ENCODE measurements at places on chromosomes 4 and X. TPM values are rescaled to one million over a fixed set of nuclear protein-coding genes. Genes with fewer than 3 reads are reported as not detected.

Gene PAGE4
- polyA plus RNA-seq = 1.6 TPM

Gene LRAT
- 1.8 TPM for polyA plus RNA-seq

Gene GAGE12H
- not detected for polyA plus RNA-seq

Gene CNOT6L
- 32.7 TPM for polyA plus RNA-seq

Gene P2RY10
- polyA plus RNA-seq = not detected

Gene CNKSR2
- polyA plus RNA-seq = 1.4 TPM

Gene RXFP1
- not detected for polyA plus RNA-seq

Gene ANXA3
- 72.0 TPM for polyA plus RNA-seq

Gene KLF8
- 4.6 TPM for polyA plus RNA-seq

Gene GIMD1
- polyA plus RNA-seq = not detected

Gene PFKFB1
- polyA plus RNA-seq = 0.61 TPM

Gene EFHC2
- polyA plus RNA-seq = 7.1 TPM

Gene ART3
- 0.86 TPM for polyA plus RNA-seq

Gene CT45A1
- polyA plus RNA-seq = not detected

Gene ACSL1
- 46.8 TPM for polyA plus RNA-seq

Gene GCNA
- 3.1 TPM for polyA plus RNA-seq

Gene ARHGEF38
- polyA plus RNA-seq = 4.7 TPM

Gene CXorf49B
- polyA plus RNA-seq = not detected

Gene TREX2
- polyA plus RNA-seq = 0.50 TPM

Gene IL1RAPL1
- polyA plus RNA-seq = 2.0 TPM

Gene MCF2
- polyA plus RNA-seq = 0.99 TPM

Gene SLC6A14
- polyA plus RNA-seq = 0.06 TPM

Gene SLC30A9
- polyA plus RNA-seq = 103 TPM

Gene ARX
- polyA plus RNA-seq = not detected

All from renal pelvis (tissue), 12 donors.